ENCODE measurements at places on chromosomes 7 and 10. TPM values are rescaled to one million over a fixed set of nuclear protein-coding genes. Genes with fewer than 3 reads are reported as not detected.

Gene HOXA7
- not detected for total RNA-seq

Gene PFKP
- 242 TPM for total RNA-seq

Gene PTEN
- total RNA-seq: 44.5 TPM

Gene CD36
- total RNA-seq: not detected

Gene MAGI2
- total RNA-seq: 0.31 TPM

Gene TMUB1
- total RNA-seq: 59.3 TPM

DNA sequence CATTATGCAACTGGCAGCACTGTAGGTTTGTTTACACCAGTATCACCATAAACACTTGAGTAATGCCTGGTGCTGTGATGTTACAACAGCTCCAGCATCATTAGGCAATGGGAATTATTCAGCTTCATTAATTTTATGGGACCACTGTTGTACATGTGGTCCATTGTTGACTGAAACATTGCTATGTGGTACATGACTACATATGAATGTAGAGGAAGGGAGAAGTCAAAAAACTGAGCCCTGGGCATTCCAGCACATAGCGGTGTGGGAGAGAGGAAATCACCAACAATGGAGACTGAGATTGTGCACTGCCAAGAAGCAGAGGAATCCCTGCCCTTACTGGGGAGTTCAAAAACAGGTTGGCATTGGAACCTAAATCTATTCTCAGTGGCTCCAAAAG is 89.0 kb downstream of the TRIM24 start:
- DNase-seq: no peak

DNA sequence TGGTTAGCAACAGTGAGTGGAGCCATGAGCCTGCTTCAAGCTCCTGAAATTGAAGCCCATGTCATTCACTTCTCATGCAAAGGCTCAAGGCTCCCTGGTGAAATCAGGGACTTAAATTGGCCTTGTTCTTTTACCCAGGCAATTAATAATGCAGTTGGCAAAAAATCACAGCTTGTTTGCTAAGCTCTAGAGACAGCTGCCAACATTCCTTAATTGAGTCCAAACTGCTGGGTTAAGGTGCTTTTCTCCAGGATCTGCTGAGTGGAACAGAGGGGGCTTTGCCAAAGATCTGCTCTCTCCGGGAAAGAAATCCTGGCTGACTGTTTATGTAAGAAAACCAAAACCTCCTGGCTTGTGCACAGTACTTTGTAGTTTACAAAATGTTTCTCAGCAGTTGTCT is 257.6 kb upstream of the GHITM start:
- no peak for DNase-seq

DNA sequence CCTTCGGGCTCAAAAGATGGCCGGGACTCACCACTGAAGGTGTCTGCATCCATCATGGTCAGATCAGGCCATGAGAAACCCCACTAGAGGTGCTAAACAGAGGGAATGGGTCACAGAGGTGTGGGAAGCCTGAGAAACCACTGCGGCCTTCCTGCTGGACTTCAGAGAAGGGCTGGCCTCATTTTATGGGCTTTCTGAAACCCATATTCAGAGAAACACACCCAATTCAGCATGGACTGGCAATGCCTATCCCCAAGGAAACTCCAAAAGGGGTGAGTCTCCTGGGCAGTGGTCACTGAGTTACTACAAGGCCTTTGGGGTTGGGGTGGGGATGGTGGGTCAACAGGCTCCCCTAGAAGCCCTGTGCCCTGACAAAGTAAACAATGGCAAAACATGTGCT is 58.0 kb downstream of the DLG5 start:
- DNase-seq: no peak

GRCh38 chr7:136585954-136586670 is 282.3 kb upstream of the CHRM2 start:
- DNase-seq: no peak

- DNase-seq: no peak
Observed at GRCh38 chr10:125206623-125207022, 46.3 kb upstream of the CTBP2 start.

- no peak for DNase-seq
Observed at GRCh38 chr7:141142058-141142457, 68.2 kb downstream of the TMEM178B start.

DNA sequence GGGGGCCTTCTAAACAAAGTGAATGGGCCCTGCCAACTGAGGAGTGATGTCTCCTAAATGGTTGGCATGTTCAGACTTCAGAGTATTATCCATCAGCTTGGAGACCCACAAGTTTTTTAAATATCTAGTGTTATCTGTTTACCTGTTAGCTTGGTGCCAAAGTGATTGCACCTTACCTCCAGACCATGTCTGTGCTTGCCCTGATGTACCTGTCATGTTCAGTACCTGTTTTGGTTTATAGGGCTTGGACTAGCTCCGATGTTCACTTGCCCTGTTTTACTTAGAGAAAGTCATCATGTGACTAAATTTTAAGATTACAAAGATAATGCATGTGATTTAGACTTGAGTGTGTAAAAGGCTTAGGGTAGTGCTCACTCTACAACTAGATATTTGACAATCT is 67.7 kb downstream of the CNNM2 start:
- no peak for DNase-seq

DNA sequence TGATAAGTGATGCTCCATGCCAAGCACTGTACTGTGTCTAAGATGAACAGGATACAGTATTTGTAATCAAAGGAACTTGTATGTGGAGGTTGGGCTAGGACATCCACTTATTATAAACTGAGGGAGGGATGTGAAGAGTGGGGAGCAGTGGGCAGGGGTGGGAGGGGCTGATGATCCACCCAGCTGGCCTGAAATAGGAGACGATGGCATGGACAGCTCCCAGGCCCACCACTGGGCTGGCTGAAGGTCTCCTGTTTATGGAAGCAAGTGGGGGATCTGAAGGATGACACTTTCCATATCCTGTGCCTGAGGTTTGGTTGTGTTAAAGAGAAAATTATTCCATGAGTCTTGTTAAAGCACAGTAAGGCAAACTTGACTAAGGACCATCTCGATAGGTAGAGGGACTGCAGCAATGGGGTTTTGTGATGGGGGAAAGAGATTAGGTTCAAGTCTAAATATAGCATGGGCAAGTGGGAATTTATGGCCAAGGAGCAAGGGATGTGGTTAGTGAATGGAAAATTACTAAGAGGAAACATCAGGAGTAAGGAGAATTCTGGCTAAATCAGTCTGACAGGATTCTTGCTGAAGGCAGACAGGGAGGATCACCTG is 124.6 kb downstream of the CCNY start:
- DNase-seq: no peak

- DNase-seq: no peak
Observed at GRCh38 chr7:9557853-9558252, 1124.4 kb downstream of the NXPH1 start.

DNA sequence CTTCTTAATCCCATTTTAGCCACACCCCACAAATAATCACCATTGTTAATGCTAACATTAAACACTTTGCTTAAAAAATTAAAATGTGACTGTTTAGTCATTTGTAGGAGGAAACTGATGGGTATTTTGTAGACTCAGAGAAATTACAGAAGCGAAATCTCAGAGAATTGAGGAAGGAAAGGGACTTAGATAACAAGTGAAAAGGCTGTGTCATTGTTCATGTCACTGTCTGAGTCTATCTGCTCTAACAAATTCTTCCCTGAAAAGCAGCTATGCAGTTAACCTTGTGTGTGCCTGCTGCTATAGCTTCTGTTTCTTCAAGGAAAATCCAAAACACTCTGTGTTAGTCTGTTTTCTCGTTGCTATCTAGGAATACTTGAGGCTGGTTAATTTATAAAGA is 40.9 kb upstream of the PLXDC2 start:
- DNase-seq: no peak

DNA sequence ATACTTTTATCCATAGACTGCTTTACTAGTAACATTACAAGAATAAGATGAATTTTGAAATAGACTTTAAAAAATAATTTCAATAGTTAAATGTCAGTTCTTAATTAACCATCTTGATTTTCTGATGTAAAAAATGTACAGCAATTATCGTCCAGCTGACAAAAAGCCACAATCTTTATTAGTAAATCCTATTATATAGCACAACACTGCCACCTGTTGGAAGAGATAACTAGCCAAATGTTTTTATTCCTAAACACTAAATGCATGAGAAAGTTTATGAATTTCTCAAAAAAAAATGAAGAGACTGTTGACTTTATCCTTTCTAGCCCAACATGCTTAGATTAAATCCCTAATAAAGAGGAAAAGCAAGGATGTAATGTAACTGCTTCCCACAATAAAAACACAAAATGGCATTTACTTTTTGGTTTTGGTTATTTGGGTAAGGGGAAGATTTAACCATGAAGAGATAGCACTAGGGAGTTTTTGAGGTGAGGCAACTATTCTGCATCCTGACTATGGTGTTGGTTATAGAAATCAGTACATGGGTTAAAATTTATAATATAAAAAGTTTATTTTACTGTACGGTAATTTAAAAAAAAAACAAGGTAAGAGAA is 8.0 kb downstream of the COA1 start:
- DNase-seq: no peak

DNA sequence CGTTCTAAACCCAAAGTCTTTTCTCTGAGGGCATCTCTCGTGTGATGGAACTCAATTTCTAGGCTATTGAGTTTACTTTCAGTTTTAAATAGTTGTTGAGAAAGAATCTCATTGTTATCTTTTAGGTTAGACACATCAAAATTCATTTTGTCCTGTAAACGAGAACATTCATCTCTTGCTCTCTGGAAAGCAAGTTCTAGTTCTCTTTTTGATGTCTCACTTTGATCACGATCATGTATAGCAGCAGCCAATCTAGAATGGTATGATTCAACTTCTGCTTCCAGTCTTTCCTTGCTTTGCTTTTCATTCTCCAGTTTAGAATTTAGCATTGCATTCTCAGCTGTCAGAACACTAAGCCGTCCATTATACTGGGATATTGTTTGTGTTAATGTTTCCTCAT is 65.1 kb downstream of the ANKRD26 start:
- DNase-seq: no peak

- DNase-seq: no peak
Observed at GRCh38 chr7:151830121-151830830, 46.6 kb downstream of the PRKAG2 start.

GRCh38 chr10:34305189-34305588 is 509.9 kb downstream of the PARD3 start:
- DNase-seq: no peak

- no peak for DNase-seq
Observed at GRCh38 chr10:50788951-50789945, 49.5 kb downstream of the ASAH2B start.

GRCh38 chr10:129531969-129532660 is 65.1 kb downstream of the MGMT start:
- no peak for DNase-seq

DNA sequence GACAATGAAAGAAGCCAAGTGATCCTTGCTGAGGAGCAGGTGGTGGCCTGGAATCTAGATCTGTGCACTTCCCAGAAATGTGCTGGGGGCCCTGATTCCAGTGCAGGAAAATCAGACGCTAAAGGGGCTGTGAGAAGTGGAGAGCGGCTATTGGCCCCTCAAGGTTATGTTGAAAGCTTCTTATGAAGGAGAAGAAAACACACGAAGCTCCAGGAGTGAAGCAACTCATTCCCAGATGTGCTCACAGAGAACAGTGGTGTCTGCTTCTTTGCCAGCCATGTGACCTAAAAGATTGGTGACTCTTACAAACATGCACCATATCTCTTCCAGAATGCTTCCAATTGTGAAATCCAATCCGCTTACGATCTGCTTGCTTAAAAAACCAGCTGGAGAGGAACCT is 679.3 kb upstream of the IGFBP3 start:
- DNase-seq: no peak

GRCh38 chr7:72710983-72711382 is 117.0 kb downstream of the TYW1B start:
- no peak for DNase-seq

- DNase-seq: no peak
Observed at GRCh38 chr7:83306502-83306901, 143.8 kb upstream of the PCLO start.

Data from activated naive CD8-positive, alpha-beta T cell treated with anti-CD3 and anti-CD28 coated beads for 36 hours (primary cell).